NCI-H1417 (cell line): ENCODE measurements at places on chromosomes 13 and 19.

- no peak for DNase-seq
Observed at GRCh38 chr19:31146015-31146414, 203.2 kb downstream of the TSHZ3 start.

DNA sequence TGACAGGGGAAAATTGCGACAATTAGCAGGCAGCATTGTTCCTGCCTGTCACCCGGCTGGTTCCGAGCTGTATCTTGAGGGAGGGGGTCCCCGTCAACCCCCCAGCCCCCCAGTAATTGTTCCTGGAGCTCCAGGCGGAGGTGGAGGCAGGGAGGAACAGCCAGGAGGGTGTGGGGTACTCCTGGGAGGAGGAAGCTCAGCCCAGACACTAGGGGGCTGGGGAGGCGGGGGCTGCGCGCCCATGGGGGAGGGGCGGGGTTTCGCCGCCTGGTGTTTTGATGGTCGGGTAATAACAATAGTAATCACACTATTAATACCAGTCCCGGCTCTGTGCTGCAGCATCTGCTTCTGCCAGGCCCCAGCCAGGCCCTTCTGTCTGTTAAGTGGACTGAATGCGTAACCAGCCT, 8.6 kb downstream of the NPAS1 start:
- no peak for DNase-seq

GRCh38 chr19:54928299-54928698, 19.0 kb downstream of the NLRP7 start:
- no peak for DNase-seq

DNA sequence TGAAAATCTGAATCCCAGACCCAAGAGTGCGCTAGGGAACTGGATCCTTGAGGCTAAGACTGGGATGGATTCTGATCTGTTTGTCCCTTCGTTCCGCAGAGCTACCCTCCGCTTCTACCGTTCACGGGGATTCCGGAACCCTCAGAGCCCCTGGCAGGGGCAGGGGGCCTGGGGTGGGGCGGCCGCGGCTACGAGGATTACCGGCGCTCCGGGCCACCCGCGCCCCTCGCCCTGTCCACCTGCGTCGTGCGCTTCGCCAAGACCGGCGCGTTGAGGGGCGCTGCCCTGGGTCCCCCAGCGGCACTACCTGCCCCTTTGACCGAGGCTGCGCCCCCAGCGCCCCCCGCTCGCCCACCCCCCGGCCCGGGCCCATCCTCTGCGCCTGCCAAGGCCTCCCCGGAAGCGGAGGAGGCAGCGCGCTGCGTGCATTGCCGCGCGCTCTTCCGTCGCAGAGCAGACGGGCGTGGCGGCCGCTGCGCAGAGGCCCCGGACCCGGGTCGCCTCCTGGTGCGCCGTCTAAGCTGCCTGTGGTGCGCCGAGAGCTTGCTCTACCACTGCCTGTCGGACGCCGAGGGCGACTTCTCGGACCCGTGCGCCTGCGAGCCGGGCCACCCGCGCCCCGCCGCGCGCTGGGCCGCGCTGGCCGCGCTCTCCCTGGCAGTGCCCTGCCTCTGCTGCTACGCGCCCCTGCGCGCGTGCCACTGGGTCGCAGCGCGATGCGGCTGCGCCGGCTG, 7.1 kb downstream of the SPRED3 start:
- no peak for DNase-seq

DNA sequence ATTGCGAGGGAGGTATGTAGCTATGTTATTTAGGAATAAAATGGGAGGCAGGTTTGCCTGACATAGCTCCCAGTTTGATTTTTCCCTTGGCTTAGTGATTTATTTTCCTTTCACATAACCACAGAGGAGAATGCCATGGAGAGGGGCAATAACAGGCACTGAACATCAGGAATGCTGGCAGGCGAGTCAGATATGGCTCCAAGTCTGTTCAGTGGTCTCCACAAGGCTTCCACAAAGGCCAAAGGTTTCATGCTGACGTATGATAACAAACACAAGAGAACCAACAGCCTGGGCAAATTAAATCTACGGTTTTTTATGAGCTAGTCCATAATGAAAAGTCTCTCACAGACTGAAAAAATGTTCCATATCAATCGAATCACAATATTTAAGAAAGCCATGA, 66.7 kb downstream of the SUCLA2 start:
- DNase-seq = no peak

- peak; percentile 19 for DNase-seq
Observed at GRCh38 chr13:46622630-46623256, 69.8 kb downstream of the LRCH1 start.

DNA sequence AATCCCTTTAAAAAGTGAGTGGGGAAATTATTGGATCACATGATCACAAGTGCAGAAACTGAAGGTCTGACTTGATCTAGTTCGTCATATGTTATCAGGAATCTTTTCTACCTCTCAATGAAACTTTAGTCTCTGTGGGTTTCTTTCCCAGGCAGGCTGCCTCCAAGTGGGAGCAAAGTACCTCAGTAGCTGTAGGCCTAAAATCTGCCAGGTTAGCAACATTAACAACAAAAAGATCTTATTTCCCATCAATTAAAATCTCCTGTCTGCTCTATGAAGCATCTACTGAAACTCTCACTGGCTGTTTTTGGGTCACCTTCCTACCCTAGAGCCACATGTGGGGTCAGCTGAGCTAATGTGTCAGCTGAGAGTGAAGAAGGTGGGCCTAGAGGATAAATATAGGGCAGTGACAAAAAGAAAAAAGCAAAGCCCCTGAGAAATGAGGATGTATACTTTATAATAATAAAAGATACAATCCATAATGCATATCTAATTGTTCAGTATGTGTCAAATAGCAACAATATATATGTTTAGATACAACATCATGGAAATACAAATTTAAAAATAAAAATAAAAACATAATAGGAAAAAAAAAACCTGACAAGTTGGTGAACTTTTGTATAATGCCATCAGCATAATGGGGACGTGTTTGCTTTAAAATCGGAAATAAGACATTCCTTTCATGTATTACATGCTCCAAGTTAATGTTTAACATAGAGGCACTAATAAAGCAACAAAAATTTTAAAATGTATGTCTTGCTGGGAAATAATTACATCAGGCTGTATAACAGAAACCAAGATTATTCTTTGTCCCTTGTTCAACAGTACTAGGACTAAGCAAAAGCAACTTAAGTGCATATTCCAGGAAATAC, 141.1 kb downstream of the GPC5 start:
- DNase-seq = no peak

DNA sequence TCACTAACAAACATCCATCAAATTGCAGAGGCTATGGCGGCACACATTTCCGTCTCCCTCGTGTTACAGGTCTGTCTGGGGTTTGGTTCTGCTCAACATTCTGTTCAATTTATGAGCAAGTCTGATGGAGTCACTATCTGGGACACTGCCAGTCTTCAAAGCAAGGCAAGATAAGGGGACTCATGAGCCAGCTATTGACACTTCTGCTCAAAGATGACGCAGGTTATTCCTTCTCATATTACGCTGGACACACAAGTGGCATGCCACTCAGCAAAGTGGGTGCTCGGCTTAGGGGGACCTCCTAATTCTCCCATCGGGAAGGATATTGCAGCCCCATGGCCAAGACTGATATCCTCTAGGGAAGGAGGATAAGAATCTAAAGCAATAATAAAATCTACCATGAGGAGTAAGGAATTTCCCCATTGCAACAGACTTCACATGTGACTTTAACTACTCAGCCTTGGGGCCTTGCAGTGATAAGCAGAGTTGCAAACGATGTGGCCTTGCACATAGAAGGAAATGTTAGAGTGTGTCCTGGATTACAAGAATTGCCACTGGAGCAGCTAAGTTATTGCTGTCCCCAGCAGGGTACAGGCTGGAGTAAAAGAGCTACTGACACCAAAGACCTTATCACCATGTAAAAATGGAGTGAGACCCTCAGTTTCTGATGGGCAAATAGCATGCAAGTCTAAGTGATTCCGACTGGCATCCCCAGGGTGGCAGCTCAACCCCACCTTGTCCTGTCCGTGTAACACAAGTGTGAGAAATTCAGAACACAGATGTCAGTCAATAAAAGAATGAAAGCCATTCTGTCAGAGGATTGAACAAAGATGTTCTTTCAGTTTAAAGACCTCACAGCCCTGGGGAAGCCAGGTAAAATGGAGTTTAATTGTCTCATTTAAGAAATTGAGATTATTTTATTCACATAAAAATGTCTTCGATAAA, 306.1 kb downstream of the IRS2 start:
- DNase-seq = no peak

DNA sequence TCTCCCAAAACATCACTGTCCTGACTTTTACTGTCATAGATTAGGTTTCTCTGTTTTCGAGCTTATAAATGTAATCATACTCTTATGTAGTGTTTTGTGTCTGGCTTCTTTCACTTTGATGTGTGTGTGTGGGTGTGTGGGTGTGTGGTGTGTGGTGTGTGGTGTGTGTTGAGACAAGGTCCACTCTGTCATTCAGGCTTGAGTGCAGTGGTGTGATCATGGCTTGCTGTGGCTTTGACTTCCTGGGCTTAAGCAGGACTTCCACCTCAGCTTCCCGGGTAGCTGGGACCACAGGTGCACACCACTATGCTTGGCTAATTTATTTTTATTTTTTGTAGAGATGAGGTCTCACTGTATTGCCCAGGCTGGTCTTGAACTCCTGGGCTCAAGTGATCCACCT, 59.6 kb downstream of the PDS5B start:
- no peak for DNase-seq

GRCh38 chr19:49845414-49845813, 5.5 kb upstream of the PTOV1 start:
- no peak for DNase-seq

DNA sequence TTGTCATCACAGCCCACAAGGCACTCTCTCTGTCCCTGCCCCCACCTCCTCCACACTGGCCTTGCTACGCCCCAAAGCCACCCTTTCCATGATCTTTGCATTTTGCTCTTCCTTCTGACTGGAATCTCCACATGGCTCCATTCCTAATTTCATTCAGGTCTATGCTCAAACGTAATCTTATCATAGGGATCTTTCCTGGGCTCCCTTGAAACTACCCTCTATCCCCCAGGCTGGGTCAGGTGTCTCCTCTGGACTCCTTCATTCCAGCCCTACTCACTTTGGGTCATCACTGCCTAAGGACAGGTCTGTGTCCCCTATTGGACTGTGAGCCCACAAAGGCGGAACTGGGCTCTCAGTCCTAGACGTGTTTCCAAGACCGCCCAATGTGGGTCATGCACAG, 3.1 kb downstream of the GEMIN7 start:
- no peak for DNase-seq

DNA sequence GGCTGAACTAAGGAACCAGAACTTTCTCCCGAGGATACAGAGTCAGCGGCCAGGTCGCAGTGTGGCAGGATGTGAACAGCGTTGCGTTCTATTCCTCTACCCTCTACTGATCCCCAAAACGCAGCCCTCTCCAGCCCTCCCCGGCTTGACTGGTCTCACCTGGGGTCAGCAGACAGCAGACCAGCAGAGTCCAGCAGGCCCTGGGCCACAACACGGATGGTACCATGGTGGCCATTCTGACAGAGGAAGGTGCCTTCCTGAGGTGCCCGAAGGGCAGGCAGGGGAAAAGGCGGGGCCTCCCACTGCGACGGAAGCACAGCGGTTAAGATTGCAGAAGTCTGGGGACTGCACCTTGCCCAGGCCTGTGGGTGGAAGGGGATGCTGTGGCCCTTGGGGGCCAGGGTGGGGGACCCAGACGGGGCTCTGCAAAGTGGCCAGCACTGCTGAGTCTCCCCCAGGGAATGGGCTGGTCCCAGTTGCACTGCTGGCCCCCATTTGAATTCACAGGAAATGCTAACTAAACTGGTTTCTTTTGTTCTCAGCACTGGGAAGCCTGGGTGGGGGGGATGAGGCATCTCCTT, at the start of gene ICAM3:
Gene ICAM3, minus strand, starts transcription at position 245 of the 581 bp plus-strand sequence. Its CDS starts 10 bp downstream, at position 235.
- DNase-seq = no peak

GRCh38 chr13:39892721-39893685, 237.5 kb downstream of the COG6 start:
- DNase-seq = no peak

DNA sequence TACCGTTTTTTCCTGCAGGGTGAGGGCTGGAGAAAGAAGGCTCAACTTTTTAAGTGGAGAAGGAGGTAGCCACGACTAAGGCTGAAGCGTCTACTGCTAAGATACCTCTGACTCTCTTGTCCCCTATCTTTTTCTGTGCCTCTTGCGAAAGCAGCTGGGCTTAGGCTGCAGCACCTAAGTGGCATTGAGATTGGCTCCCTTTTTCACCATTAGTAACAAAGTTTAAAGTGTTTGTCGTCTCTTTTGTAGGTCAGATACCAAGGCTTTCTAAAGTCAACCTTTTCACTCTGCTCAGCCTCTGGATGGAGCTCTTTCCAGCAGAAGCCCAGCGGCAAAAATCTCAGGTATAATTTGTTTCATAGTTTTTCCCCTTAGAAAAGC, 887 bp downstream of the CDADC1 start:
- no peak for DNase-seq

DNA sequence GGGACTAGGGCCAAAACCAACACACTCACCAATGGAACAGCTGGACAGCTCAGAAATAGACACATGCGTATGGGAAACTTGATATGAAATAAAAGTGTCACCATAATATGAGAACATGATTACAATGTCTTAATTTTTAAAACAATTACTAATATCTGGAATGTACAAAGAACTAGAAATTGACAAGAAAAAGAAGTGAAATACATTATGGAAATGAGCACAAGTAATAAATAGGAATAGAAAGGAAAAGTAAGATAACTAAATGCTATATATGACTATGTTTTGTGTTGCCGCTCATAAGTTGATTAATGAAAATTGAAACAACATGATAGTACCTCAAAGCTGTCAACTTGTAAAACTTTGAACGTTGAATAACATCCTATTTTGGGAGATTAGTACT, 801.1 kb downstream of the SLITRK5 start:
- DNase-seq = no peak

- no peak for DNase-seq
Observed at GRCh38 chr13:48580896-48581295, 48.0 kb upstream of the RCBTB2 start.

- DNase-seq = no peak
Observed at GRCh38 chr19:56838909-56839651, 1.4 kb downstream of the PEG3 start.

DNA sequence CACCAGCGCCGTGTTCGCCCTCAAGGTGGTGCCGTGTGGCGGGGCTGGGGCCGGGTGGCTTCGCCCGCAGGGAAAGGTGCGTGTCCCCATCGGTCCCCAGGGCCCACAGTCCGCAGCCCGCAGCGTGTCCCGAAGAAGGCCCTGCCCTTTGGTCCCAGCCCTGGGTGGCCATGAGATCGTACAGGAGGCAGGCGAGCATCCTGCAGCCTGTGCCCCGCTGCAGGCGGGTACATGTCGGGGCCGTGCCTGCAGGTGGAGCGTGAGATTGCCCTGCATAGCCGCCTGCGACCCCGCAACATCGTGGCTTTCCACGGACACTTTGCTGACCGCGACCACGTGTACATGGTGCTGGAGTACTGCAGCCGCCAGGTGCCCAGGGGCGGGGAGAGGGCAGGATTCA, 1.5 kb downstream of the PLK5 start:
- no peak for DNase-seq
